ENCODE measurements at places on chromosomes 7 and 10.

DNA sequence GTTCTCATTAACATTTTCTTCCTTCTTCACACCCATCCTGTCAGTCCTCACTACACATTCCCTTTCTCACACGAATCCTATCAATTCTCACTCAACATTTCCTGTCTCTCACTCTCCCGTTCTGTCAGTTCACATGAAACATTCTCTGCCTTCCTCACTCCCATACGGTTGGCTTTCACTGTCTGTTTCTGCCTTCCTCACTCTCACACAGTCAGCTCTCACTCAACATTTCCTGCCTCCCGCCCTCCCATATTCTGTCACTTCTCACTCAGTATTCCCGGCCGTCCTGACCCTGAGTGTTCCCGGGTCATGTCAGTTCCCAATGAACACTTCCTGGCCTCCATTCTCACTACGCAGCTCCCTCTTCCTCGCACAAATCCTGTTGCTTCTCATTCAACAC is 61.5 kb downstream of the DYNC2I1 start:
- DNase-seq, result no peak

DNA sequence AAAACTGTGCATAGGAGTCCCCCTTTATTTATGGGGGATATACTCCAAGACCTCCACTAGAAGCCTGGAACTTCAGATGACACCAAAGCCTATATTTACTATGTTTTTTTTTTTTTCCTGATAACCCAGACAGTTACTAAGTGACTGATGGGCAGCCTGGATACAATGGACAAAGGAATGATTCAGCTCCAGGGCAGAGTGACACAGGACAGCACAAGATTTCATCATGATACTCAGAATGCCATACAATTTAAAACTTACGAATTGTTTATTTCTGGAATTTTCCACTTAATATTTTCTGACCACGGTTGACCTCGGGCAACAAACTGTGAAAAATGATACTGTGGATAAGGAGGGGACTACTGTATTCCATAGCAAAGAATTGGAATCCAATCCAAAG is 843.6 kb downstream of the PCDH15 start:
- DNase-seq, result no peak

- no peak for DNase-seq
These were observed 1.4 kb downstream of the UTF1 start for GRCh38 chr10:133231244-133231945.

DNA sequence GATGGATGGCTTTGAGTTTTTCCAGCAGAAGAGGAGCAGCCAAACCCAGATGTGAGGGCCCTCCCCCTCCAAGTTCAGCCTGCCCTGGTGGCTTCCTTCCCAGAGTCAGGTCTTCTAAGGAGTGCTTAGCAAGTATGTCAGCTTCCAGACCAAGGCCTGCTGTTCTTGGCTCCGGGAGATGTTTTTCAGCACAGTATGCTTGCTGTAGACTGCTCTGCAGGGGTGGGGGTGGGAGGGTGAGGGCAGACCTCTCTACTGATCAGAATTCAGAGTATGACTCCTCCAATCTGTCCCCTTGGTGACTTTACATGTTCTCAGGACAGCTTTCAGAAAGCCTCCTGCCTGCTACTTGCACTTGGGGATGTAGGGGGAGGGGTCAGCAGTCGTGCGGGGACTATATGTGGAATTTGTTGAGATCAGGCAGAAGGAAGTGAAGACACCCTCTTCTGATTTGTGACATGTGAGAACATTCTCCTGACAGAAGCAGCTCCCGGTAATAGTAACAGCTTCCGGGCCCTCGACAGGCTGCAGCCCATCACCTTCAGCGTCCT is 516.4 kb upstream of the ZMIZ1 start:
- no peak for DNase-seq

DNA sequence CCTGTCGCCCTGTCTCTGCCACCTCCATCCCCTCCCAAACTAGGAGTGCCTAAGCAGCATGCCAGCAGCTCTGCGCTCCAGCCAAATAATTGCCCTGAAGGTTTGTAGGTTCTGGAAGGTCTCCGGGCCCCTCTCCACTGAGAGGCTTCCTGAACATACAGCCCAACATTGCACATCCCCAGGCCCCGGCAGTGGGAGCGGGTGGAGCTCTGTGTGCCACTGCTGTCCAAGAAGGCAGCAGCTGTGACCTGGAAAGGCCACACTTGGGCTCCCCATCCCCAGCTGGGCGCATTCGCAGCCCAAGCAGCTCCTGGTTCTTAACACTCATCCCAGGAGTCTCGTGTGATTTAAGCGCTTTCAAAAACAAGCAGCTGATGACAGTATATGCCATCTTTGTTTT is 95.7 kb downstream of the COL13A1 start:
- DNase-seq, result no peak

DNA sequence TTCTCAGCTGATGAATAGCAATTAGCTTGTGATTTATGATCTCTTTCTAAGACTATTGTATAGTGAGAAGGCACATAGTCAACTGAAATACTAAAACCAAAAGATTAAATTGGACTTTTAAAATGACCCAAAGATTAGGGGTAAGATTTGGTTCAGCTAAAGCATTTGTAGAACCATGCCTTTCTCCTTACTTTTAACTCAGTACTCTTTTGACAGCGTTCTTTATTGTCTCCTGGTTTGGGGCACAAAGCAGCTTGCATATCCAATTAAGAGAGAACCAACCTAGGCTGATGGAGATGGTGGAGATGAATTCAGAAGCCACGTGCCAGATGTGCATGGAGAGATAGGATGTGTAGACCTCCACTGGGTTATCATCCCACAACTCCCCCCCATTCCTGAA is 45.8 kb downstream of the FHIP2A start:
- no peak for DNase-seq

GRCh38 chr7:27173511-27173955 is 587 bp downstream of the HOXA10 start:
- DNase-seq, result no peak

GRCh38 chr10:131841131-131841660 is 59.6 kb upstream of the PPP2R2D start:
- DNase-seq, result no peak

DNA sequence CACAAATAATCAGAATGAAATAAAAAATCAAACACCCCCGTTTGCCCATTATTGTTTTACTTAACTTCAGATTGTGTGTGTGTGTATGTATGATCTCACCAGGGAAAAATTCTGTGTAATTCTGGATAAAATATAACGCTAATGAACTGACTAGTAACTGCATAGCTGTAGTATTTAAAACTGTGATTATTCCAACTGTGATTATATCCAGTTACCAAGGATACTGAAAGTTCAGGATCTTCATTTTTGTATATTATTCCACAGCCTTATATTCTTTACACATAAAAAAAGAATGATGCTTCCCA is 2.9 kb downstream of the TWIST1 start:
- no peak for DNase-seq

- no peak for DNase-seq
These were observed 155.0 kb downstream of the RNF216 start for GRCh38 chr7:5626498-5626897.

GRCh38 chr10:79274279-79275104 is 72.8 kb upstream of the PPIF start:
- no peak for DNase-seq

GRCh38 chr10:103793920-103794883 is 61.2 kb downstream of the SH3PXD2A start:
- no peak for DNase-seq

DNA sequence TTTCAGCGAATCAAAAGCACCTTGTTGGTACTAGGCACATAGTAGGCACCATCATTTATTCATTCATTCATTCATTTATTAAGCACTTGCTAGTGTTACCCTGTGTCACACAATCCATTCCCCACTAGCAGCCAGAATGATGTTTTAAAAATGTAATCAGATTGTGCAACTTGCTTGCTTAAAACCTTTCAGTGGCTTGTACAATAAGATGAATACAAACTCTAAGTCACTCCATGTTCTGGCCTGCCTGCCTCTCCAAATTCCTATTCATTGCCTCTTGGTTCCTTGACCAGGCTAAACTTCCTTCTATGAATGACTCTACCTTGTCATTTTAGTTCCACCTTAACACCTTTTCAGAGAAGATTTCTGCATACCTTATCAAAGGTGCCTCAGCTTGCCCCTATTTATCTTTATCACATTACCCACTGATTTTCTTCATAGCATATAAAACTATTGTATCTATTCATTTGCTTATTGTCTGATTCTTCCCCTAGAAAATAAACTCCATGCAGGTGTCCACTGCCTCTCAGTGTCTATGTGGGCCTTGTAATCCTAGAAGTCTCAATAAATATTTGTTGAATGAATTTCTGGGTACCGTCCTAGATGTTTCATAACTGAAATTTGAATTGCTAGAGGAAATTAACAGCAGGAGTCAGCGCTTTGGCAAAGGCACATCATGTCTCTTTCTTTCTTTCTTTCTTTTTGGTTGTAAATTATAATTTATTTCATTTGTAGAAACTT is 169.5 kb downstream of the TMEM26 start:
- DNase-seq, result no peak

DNA sequence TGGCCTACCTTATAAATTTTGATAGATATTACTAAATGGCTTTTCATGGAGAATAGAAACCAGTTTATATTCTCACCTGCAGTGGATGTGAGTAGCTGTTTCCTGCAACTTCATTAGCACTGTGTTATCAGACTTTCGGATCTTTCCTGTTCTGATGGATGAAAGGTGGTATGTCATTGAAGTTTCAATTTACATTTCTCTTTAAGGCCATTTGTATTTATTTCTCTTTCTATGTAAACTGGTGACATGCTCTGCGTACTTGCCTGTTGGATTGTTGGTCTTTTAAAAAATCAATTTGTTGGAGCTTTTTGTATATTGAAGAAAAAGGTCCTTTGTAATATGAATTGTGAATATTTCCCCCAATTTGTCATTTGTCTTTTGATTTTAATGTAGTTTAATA is 95.8 kb upstream of the STRIP2 start:
- DNase-seq, result no peak

DNA sequence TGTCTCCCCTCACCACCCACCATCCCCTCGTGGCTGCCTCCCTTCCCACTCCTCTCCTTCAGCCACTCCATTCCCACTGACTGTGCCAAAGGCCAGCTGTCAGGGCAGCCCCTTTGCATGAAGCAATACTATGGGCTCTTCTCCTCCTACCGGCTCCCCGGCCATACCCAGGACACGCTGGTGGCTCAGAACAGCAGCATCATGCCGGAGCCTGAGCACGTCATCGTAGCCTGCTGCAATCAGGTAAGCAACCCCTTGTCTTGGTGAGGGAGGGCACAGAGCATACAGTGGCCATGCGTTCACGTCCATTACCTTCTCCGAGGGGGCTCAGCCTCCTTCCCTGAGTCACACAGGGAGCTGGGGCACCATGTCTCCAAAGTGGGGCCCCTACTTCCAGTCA is 11.6 kb downstream of the CHAT start:
- DNase-seq, result no peak

DNA sequence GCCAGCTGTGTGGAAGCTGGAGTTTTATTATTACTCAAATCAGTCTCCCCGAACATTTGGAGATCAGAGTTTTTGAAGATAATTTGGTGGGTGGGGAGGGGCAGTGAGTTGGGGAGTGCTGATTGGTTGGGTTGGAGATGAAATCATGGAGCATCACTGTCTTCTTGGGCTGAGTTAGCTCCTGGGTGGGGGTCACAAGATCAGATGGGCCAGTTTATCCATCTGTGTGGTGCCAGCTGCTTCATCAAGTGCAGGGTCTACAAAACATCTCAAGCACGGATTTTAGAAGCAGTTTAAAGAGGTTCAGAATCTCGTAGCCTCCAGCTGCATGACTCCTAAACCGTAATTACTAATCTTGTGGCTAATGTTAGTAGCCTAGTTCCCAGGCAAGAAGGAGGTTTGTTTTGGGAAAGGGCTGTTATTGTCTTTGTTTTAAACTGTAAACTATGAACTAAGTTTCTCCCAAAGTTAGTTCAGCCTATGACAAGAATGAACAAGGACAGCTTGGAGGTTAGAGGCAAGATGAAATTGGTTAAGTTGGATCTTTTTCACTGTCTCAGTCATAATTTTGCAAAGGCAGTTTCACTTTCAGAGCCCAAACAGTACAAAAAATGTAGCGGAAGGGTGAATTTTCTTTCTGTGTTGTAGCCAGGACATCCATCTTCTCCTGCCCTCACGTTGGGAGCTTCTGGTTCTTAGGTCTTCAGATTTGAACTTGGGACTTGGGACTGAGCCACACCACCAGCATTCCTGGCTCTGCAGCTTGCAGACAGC is 43.1 kb downstream of the KLF6 start:
- no peak for DNase-seq

DNA sequence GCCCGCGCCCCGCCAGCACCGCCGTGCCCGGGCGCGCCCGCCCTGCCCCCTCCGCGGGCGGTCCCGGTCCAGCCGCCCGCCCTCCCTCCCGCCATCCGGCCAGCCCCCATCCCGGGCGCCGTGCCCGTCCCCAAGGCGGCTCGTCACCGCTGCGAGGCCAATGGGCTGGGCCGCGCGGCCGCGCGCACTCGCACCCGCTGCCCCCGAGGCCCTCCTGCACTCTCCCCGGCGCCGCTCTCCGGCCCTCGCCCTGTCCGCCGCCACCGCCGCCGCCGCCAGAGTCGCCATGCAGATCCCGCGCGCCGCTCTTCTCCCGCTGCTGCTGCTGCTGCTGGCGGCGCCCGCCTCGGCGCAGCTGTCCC is at the start of gene HTRA1:
Gene HTRA1 (plus strand): TSS at position 187 of the 362 bp plus-strand sequence. CDS start 100 bp downstream, at position 287.
- DNase-seq, result no peak

DNA sequence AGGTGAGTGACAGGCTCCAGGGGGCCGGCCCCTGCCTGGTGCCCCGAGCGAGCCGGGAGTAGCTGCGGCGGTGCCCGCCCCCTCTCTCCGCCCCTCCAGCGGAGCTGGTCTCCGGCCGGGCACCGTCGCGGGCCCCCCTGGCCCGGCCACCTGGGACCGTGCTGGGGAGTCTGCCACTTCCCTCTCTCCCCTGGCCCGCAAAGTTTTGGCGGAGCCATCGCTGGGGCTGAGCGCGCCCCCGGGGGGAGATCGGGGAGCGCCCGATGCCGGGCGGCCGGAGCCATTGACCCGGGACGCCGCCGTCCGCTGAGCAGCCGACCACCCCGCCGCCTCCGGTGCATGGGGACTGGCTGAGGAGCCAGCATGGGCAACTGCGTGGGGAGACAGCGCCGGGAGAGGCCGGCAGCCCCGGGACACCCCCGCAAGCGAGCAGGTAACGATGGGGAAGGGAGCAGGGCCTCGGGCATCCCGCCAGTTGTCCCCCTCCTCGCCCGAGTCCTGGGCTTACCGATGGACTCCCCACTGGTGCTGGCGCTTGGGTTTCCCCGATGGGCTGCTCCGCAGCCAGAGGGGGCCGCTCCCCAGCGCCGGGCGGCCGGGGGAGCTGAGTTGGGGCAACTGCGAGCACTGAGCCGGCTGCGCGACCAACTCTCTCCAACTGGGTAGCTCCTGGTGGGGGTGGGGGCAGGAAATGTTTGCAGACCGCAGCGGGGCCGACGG is at the start of gene UBTD1:
Gene UBTD1 (plus strand): TSS at position 84 of the 720 bp plus-strand sequence. CDS start 280 bp downstream, at position 364.
- DNase-seq, result no peak

DNA sequence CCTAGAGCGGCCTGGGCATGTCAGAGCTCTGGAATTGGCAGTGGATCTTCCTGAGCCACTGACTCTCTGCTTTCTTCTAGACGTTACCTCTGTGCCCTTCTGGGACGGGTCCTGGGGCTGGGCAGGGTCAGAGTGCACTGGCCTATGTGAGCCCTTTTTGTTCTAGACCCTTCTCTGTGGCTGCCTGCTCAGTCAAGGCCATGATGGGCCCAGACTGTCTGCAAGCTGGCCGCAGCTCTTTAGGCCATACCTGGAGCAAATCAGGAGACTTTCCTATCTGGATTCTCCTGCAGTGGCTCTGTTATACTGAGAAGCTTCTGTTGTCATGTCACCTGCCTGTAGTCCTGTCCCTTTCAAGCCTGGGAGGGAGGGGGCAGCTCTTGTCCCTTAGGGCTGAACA is 70.1 kb downstream of the ADCY1 start:
- DNase-seq, result peak; percentile 29

- no peak for DNase-seq
These were observed 261.9 kb downstream of the ELMO1 start for GRCh38 chr7:37186753-37187152.

- no peak for DNase-seq
These were observed 1346.8 kb upstream of the CELF2 start for GRCh38 chr10:9670911-9671310.
